HS-5 (cell line): ENCODE measurements at places on chromosomes 1 and 21.

- DNase-seq: peak; percentile 78
Observed at GRCh38 chr1:94925561-94926125, 1.3 kb downstream of the CNN3 start.

GRCh38 chr1:169548282-169548681 lies 38.0 kb downstream of the F5 start:
- no peak for DNase-seq

DNA sequence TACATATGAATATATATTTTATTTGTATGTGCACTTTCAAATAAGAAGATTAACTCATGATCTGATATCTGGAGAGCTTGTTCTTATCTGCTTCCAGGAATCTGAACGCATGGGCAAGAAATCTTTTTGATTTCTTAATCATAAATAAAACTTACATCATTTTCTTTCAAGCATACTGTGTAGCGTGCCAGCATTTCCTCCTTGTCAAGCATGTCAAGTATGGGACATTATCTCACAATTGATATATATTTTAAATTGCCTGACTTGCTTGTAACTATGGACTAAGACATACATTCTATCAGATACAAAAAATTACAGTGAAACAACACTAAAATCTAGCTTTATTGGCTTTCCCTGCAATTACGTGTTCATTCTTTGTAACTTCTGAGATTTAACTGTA lies 1128.2 kb downstream of the PLA2G4A start:
- no peak for DNase-seq

GRCh38 chr1:64110924-64111777 lies 92.3 kb upstream of the UBE2U start:
- DNase-seq: no peak

GRCh38 chr1:183267646-183268431 lies 81.8 kb downstream of the LAMC2 start:
- peak; percentile 94 for DNase-seq

DNA sequence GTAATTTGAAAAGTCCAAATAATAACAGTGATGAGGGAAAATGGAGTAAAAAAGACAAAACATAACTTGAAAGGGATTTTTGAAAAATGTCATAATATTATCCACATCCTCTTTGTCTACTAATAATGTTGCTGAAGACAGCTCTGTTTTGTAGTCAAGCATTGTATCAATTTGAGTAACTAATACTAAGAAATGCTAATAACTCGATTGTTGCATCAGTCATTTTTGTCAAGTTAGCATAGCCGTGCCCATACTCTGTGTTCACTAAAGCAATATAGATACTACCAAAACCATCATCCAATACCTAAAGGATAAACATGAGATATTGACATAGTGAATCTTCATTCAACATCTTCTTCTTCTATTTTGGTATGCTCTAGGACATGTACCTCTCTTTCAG lies 17.3 kb downstream of the PDC start:
- DNase-seq: no peak

DNA sequence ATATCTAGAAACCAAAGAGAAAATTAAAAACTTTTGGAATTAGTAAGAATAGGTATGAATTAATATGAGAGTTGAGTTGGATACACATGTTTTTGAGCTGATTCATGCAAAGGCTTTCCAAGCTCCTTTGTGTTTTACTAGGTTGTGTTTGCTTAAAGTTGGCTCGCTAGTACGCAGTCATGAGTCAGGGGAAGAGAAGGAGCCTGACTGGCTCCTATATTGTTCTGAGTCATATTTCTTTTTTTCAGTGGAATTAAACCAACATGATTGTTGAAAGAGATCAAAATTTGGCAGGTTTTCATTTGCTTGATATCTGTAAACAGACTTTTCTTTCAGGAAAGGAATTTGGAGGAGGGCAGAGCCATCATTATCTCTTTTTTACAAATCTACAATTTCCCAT lies 66.7 kb downstream of the MAGI3 start:
- peak; percentile 91 for DNase-seq

- DNase-seq: no peak
Observed at GRCh38 chr1:3996846-3997705, 97.0 kb upstream of the C1orf174 start.

DNA sequence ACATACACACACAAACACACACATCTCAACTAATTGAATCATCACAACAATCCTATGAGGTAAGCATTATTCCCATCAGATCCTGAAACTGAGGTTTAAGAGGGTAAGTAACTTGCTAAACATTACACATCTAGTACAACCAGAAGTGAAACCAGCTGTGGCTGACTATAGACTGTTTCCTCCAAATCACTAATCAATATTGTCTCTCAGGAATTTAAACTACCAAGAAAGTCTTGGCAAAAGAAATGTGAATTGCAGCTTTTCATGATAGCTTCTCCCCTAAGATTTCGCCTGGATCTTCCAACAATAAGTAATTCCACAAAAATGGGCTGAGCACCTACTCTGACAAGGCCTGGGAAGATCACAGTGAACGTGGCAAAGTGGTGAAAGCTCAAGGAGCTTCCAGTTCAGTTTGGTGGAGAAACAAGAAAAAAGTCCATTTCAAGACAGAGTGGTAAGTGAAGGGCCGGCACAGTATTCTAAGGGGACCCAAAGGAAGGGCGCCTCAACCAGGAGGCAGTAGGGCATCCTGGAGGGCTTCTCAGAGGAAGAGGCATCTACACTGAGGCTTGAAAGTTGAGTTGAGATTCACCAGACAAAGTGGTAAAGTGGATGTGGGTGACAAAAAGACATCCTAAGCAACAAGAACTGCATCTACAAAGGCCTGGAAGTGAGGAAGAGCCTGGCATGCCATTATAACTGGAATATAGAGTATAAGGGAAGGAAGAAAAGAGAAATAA lies 22.1 kb downstream of the LRRC52 start:
- no peak for DNase-seq

- DNase-seq: no peak
Observed at GRCh38 chr1:95561346-95561745, 327.3 kb downstream of the RWDD3 start.

GRCh38 chr1:32179193-32179442 lies 357 bp upstream of the TXLNA start:
- DNase-seq: no peak

GRCh38 chr1:39608921-39609320 lies 30.5 kb downstream of the HEYL start:
- DNase-seq: no peak

DNA sequence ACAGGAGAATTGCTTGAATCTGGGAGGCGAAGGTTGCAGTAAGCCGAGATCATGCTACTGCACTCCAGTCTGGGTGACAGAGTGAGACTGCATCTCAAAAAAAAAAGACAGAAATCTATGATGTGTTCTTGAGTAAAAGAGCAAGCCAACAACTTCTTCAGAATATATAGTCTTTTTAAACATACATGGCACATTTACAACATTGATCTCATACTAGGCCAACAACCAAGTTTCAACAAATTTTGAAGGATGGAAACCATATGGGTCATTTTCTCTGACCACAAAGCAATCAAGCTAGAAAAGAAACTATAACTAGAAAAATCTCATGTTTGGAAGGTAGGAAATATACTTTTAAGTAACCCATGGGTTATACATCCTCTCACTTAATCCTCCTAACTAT lies 38.3 kb downstream of the PAFAH2 start:
- DNase-seq: no peak

DNA sequence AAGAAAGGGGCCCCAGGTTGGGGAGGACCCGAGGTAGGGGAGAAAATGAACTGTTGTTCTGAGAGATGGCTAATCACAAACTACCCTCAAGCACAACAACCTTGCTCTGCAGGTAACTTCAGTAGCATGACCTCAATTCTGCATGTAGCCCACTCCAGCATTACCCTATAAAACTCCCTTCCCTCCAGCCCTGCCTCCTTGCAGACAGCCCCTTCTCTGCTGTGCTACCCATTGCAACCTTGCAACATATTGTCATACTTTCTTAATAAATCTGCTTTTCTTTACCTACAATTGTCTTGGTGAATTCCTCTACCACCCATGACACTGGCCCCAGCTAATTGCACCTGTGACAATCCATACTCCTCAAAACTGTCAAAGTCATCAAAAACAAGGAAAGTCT lies 428.9 kb downstream of the MATN1 start:
- DNase-seq: no peak

- no peak for DNase-seq
Observed at GRCh38 chr1:28374297-28374696, 4.8 kb downstream of the PHACTR4 start.

DNA sequence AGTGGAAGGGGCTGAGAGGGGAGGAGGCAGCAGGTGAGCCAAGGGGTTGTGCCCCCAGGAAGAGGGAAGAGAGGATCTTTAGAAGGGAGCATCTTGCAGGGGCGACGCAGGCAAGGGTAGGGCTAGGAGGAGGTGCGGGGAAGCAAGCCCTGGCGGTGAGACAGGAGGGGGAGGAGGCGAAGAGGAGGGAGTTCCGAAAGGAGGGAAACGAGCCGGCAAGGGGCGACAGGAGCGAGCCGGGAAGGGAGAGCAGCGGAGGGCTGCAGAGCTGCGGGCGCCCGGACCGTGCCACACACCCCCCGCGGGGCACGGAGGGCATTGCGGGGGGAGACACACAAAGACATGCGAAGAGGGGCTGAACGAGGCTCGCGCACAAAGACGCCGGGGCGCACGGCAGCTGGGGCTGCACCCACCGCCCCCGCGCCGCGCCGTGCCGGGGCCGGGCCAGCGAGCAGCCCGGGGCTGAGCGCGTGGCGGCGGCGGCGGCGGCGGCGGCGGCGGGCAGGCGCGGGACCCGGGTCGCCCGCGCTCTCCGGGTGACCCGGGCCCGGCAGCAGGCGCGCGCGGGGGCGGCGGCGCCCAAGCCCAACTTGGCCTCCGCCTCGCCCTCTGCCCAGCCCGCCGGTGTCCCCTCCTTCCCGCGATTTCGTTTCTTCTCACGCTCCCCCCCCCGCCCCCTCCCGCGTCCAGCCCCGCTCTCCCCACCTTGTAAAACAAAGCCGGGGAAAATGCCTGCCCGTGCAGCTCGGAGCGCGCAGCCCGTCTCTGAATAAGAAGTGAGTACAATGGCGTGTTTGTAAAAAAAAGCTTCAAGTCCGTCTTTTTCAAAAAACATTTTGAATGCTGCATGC lies at the start of gene KCNK2:
Gene KCNK2 (plus strand): TSS at position 206 of the 851 bp plus-strand sequence. CDS start 649 bp downstream, outside the sequence.
- DNase-seq: no peak

DNA sequence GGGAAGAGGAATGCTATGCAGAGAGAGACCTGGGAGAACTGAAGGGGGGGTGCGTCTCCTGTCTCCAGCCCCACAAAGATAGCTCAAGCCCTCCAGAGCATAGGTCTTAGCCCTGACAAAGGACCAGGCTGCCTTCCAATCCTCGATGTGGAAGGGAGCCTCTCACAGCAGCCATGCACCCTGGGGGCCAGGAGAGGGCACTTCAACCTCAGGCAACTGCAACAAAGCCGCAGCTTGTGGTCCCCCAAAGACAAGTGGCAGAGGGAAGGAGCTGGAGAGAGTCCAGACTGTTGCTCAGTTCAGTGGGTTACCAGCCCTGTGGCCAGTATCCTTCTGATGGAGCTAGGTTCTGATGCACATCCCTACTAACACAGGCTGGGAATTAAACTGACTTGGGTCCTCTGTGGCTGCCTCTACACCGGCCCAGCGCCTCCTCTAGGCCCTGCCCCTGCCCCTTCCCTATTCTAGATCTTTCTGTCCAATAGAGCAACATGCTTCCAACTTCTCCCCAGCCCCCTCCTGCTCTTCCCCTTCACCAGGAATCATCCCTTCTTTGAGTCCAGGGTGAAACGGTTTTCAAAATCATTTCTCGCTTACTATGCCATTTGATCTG lies 100.7 kb upstream of the SPATA6 start:
- DNase-seq: no peak

GRCh38 chr1:191520345-191520744 lies 637.9 kb upstream of the RGS18 start:
- no peak for DNase-seq

DNA sequence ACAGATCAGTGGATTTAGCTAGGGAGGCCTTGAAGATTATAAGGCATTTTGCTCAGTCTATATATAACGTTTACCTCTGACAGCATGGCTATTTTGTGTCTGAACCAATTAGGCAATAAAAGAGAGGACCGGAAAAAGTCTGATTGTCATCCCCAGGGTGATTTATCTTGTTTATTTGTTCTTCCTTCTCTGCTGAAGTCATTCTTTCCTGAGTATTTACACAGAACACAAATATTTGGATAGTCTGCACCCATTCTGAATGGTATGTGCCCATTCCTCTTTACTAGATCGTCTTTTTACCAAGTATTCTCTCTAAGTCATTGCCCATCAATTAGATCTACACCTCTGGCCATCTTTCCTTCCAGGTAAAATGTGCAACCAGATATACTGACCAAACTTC lies 1602.9 kb downstream of the KCNT2 start:
- no peak for DNase-seq

DNA sequence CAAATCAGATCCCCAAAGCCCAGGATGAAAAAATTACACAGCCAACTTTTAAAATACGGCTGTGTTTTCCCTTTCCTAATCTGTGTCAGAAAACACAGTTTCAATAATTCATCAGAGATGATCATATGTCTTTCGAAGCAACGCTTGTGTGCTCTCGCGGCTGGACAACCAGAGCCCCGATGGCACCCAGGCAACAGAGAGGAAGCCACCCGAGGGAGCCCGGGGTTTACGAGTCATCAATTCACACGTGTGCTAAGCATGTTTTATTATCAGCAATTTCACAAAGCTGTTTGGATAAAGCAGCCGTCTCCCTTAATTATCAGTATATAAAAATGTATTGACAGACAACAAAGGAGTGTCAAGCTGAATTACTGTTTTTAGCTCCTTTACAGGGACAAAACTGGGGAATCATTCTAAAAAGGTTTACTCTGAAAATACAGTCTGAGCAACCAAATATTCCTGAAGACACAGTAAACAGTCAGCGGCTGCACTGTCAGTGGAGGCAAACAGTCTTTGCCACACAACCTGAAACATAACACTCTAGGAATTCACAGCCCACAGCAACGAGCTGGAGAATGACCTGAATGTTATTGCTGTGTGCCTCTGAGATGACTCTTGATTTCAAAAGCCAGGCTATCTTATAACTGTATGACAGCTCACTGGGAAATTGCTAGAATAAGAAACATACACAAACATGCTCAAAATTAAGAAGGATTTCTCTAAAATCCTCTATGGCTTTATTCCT lies 201.0 kb downstream of the SIPA1L2 start:
- no peak for DNase-seq

DNA sequence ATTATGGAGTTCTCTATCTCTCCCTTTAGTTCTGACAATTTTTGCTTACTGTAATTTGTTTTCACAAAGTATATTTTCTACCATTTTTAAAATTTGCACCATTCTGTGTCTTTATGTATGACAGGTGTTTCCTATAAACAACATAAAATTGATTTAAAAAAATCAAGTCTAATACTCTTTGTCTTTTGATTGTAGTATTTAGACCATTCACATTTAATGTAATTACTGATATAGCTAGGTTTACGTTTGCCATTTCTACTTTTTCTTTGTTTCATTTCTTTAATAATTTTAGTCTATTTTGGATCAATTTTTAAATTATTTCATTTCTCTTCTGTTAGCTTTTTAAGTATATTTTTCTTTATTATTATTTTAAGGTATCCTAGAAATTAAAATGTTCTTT lies 44.4 kb upstream of the LCE5A start:
- DNase-seq: no peak

DNA sequence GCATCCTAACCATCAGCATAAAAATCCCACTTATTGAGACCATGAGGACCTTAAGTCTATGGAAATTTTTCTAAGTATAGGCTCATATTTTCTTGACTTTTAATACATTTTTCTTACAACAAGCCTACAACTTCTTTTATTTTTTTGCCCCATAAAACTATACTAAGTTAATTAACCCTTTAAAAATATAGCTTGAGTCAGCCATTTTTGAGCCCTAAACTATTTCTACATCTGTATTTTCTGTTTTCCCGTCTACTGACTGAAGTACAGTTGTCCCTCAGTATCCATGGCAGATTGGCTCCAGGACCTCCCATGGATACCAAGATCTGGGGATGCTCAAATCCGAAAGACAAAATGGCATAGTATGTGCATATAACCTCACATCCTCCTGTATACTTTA lies 55.0 kb downstream of the CHD1L start:
- DNase-seq: no peak
